ENCODE measurements at places on chromosomes 4 and X.

DNA sequence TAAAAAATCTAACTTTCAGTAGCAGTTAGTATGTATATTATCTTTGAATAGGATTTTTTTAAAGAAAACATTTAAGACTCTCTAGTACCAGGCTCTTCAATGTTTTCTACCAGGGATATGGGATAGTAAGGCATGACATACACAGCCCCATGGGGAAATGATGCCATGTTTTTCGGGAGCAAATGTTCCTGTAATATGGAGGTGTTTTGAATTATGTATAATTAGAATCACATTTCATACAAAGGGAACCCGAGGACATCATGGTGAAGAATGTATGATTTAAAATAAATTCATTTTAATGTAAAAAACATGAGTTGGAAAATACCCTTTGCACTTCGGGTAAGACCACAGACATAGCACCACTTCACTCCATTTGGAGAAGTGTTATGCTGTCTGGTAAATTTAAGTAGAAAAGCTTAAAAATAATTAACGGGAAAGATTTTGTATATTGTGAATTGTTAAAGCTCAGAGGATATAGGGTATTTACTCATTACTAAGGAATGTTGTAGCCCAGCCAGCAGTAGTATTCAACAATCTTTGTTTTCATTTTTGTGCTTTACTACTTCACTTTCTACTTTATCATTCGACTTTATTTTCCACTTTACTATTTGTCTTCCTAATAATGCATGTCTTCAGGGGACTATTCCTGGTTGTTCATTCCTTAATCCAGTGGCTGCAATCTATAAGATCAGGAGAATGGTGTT is 2050.7 kb downstream of the ARAP2 start:
- no peak for DNase-seq

DNA sequence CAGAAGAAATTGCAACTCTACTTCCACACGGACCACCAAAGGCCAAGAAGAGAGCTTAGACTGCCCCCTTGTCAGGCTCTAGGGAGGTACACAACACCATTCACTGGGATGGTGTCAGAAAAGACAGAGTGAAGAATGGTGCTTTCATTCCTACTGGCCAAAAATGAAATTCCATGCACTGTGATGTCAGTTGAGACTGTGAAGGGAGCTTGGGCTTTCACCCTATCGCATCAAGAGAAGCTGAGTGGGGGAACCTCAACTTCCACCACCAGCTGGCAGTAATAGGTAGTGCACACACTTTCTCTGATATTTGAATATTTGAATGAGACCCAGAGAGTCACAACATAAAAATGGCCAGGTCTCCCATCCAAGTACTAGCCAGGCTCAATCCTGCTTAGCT is 65.9 kb downstream of the ZNF711 start:
- no peak for DNase-seq

DNA sequence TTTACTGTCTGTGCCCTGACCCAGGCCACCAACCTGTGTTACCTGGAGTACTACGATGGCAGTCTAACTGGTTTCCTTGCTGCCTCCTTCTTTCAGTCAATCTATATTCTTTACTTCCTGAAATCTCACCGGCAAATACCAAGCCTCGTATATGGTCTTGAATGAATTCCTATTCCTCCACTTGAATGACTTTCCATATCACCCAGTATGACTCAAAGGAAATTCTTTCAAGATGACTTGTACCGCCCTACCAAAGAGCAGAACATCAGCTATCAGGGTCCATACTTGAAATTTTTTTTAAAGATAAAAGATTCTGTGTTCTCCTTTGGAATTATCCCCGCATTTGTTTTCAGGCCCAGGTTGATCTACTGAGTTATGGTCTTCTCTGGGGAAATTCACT is 378.0 kb downstream of the AFF2 start:
- DNase-seq = no peak

DNA sequence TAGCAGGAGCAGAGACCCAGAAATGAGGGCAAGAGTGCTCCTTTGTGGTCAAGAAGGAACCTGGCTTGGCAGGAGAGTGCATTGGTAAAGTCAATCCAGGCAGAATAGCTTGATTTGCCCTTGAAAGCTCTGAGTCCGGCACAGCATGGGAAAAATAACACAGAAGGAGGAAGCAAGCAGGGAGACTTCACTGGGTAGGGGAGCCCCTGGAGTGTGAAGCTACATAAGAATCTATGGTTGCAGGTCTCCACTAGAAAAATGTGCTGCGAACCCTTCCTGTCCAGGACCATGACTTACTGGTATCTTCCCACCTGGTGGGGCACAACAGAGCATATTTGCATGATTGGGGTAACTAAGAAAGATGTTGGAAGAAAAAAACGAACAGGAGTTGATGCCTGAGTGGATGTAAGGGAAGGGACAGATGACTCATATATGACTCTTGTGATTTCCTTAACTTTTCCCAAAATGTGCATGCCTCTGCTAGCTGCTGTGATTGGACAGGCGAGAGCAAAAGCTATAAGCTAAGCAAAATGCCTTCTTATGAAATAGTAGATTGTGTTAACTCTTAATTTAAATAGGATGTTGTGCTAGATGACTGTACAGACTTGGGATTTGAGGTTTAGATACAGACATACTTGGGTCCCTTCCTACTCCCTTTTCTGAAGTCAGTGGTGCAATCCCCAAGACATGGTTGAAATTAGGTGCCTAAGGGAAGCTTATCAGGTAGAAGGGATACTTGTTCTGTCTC is 3.3 kb downstream of the IL13RA1 start:
- DNase-seq = no peak

GRCh38 chr4:71680706-71681105 is 103.2 kb downstream of the GC start:
- DNase-seq = no peak

DNA sequence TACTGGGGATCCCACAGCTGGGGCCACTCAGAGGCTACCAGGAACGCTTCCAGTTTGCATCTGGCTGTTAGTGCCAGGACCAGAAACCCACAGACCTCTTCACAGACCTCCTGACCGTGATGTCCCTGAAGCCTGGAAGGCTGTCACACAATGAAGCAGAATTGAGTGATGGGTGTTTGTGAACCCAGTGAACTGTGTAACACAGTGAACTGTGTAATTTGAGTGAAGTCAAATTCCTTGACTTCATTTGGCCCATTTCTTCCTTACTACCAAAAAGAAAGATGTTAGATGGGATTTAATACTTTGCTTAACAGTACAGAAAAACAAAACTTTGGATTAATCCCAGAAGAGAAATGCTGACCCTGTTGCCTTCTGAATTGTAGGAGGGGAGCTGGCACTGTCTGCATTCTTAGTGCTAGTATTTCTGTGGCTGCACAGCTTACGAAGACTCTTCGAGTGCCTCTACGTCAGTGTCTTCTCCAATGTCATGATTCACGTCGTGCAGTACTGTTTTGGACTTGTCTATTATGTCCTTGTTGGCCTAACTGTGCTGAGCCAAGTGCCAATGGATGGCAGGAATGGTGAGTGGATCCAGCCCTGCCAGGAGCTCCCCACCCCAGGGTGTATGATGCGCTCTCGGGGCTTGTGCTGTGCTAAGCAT is 17.8 kb downstream of the SRD5A3 start:
- no peak for DNase-seq

All from NCI-H1930 (cell line).